ENCODE measurements at places on chromosomes 7 and 10. TPM values are rescaled to one million over a fixed set of nuclear protein-coding genes. Genes with fewer than 3 reads are reported as not detected.

TUBB8 gene
- total RNA-seq, result not detected

OGDHL gene
- not detected for total RNA-seq

DNA sequence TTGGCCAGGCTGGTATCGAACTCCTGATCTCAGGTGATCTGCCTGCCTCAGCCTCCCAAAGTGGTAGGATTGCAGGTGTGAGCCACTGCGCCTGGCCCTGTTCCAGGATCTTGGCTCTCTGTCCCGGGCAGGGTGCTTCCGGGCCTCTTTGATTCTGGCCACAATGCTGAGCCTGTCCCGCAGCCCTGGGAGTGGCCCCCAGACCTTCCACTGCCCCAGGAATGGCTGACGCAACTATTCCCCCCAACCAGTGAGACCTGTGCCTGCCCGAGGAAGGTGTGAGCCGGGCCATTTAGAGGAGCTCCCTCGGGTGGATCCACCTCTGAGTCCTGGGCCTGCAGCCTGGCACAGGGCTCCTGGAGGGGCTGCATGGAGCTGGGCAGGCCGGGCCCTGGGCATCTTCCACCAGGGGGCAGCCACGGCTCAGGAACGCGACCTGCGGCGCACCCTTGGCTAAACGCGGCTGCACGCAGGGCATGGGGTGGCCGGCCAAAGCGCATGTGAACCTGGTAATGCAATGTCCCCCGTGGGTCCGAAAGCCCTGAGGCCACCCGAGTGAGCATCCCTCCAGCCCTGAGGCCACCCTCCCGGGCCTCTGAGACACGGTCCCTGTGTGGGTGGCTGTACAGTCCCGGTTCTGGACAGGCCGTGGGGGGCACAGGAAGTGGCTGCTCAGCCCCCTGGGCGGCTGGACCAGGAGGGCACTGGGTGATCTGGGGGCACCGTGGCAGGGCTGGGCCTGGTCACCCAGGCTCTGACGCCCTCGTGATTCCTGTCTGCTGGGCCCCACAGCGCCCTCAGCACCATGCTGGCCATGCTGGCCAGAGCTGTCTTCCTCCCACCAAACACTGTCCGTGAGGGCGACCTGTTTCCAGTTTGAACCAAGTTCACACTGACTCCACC lies 24.8 kb downstream of the GRIFIN start:
- peak; percentile 50 for DNase-seq
- H3K4me1 ChIP-seq, result peaks cover 6% of the 10 kb centered on the region
- H3K27ac ChIP-seq, result no peak overlapping the region
- no peaks in the 10 kb centered on the region for H3K27me3 ChIP-seq

- DNase-seq, result peak; percentile 51
- peaks cover 27% of the 10 kb centered on the region for H3K36me3 ChIP-seq
- H3K4me1 ChIP-seq, result peaks cover 13% of the 10 kb centered on the region
- H3K27me3 ChIP-seq, result no peaks in the 10 kb centered on the region
Observed at GRCh38 chr7:93147363-93147762, 822 bp downstream of the SAMD9L start.

DNA sequence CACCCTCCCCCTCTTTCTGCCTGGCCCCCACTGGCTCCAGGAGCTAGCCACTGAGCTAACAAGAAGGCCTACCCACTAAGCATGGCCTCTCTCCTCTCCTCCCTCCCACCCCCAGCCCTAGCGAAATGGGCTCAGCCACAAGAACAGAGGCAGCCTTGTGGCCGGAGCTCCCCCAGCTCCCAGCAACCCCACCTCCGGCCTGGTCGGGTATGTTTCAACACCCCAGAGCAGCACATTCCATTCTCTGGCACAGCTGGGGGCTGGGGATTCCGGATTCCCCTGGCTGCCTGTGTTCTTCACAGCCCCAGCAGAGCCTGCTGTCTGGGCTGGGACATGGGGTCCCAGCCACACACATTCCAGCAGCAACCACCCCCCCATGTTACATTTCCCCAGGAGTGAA lies 9.0 kb downstream of the SFRP5 start:
- no peak for DNase-seq
- H3K4me3 ChIP-seq, result no peak overlapping the region
- no peaks in the 10 kb centered on the region for H3K36me3 ChIP-seq
- H3K27ac ChIP-seq, result no peak overlapping the region

DNA sequence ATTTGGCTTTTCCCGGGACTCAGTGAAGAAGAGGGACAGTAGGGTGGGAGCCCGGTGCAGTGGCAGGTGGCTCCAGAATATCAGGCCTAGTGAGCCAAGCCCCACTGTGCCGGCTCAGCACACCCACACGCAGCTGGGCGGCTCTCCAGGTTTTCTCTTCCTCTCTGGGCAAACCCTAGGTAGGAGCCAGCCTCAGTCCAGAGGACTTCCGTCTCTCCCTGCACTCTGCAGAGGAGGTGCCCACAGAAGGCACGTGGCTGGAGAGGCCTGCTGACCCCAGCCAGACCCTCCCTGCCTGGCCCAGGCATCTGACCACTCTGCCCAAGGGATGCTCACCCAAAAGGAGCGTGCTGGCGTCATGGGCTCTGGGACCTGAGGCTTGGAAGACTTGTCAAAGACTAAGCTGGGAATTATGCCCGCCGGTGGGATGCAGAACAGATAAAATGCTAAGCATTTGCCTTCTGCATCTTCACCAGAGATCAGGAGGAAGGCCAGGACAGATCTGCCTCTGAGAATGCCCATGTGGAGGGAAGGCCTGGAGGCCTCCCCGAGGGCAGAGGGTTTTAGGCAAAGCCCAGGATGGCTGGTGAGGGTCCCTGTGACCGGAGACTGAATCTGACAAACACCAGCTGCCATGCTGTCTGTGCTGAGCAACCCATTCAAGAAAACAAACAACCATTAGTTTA lies 40.2 kb downstream of the TCERG1L start:
- DNase-seq, result no peak
- no peaks in the 10 kb centered on the region for H3K4me1 ChIP-seq
- H3K36me3 ChIP-seq, result no peaks in the 10 kb centered on the region
- no peak overlapping the region for H3K27ac ChIP-seq
- no peaks in the 10 kb centered on the region for H3K27me3 ChIP-seq

- H3K27ac ChIP-seq, result peak overlapping the region; percentile 85
- H3K4me3 ChIP-seq, result peak overlapping the region; percentile 29
- DNase-seq, result peak; percentile 89
- peaks cover 25% of the 10 kb centered on the region for H3K4me1 ChIP-seq
- H3K27me3 ChIP-seq, result no peaks in the 10 kb centered on the region
- H3K36me3 ChIP-seq, result no peaks in the 10 kb centered on the region
Observed at GRCh38 chr10:123241391-123242141, 87.4 kb downstream of the BUB3 start.
